Activated naive CD8-positive, alpha-beta T cell treated with anti-CD3 and anti-CD28 coated beads, Interleukin-2, amount 50 U/mL, for 24 hours (primary cell): ENCODE measurements at places on chromosomes 3 and 15.

DNA sequence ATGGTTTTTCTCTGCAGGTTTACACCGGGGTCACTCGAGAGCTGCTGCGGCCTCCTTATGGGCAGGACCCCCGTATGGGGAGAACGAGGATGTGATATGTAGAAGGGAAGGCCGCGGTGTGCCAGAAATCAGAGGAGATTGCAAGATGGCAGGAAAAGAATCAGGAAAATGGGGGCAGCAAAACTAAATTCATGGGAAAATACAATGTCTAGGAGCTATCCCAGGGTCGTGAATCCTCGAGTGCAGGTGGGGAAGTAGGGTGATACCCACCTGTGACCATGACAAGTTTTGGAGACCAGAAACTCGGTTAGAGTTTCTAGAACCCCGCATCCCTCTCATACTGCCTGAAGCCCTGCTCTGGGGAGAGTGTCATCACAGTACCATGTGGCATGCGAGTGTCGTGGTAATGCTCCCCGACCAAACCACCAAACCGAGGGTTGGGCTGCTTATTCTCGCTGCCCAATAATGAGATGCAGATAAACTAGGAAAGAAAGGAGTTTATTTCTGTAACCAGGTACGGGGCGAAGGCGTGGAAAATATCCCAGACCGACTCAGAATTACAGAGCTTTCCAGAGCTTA lies 781 bp downstream of the TRNT1 start:
- DNase-seq: peak; percentile 35

- no peak for DNase-seq
These were observed 228.3 kb downstream of the ADAMTS17 start for GRCh38 chr15:100113351-100114080.

- DNase-seq: no peak
These were observed 374.7 kb downstream of the VPS13C start for GRCh38 chr15:61685534-61685933.

DNA sequence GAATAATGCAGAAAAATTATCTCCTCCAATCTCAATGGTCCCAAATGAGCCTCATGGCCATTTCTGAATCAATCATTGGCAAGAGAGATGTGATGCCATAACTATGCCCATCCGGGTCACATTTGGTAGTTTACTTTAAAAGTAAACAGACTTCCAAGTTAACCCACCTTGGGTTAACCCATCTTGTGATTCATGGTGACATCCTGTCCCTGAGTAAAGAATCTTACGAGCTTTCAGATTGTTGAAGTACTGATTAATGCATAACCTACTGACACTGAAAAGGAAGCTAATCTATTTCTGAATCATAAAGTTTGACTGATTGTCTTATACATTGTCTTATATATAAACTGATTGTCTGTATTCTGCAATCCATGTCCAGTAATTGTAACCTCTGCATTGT lies 467.2 kb upstream of the AGTR1 start:
- no peak for DNase-seq

GRCh38 chr3:172868582-172869200 lies 118.2 kb downstream of the ECT2 start:
- no peak for DNase-seq

- DNase-seq: no peak
These were observed 14.1 kb upstream of the CCR4 start for GRCh38 chr3:32937331-32937730.

DNA sequence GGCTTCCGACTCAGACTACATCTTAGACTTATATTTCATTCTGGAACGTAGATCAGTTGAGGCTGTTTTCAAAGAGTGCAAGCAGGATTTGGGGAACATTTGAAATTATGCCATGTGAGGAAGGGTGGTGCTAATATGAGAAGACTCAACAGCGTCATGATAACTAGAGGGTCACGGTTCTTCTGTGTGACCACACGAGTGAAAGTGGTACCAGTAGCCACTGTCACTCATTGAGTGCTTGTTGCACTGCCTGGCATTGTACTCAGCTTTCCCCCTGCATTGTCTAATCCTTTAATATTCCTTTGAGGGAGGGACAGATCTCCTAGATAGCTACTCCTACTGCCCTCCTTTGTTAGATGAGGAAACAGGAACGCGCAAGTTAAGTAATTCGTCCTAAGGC lies 81.3 kb upstream of the PLXNA1 start:
- DNase-seq: no peak

- DNase-seq: no peak
These were observed 1.9 kb upstream of the ROPN1 start for GRCh38 chr3:123993818-123994217.
